ENCODE measurements at places on chromosomes 3 and 15. TPM values are rescaled to one million over a fixed set of nuclear protein-coding genes. Genes with fewer than 3 reads are reported as not detected.

Gene FOXB1
- total RNA-seq: 9.6 TPM

Gene VGLL3
- 1.8 TPM for total RNA-seq

Gene ESYT3
- 0.59 TPM for total RNA-seq

Gene TRPM1
- total RNA-seq: not detected

Gene GXYLT2
- total RNA-seq: 1.5 TPM

Gene P4HTM
- 15.3 TPM for total RNA-seq

Gene MUSTN1
- total RNA-seq: 2.0 TPM

Gene EPHA3
- 0.36 TPM for total RNA-seq

Gene SNX33
- 10.1 TPM for total RNA-seq

Gene PROK2
- total RNA-seq: 2.0 TPM

Gene PARL
- 70.5 TPM for total RNA-seq

Gene LIPC
- not detected for total RNA-seq

Gene MASP1
- total RNA-seq: 3.3 TPM

GRCh38 chr3:112973325-112974177 is 1.4 kb downstream of the CD200R1 start:
- DNase-seq: no peak

DNA sequence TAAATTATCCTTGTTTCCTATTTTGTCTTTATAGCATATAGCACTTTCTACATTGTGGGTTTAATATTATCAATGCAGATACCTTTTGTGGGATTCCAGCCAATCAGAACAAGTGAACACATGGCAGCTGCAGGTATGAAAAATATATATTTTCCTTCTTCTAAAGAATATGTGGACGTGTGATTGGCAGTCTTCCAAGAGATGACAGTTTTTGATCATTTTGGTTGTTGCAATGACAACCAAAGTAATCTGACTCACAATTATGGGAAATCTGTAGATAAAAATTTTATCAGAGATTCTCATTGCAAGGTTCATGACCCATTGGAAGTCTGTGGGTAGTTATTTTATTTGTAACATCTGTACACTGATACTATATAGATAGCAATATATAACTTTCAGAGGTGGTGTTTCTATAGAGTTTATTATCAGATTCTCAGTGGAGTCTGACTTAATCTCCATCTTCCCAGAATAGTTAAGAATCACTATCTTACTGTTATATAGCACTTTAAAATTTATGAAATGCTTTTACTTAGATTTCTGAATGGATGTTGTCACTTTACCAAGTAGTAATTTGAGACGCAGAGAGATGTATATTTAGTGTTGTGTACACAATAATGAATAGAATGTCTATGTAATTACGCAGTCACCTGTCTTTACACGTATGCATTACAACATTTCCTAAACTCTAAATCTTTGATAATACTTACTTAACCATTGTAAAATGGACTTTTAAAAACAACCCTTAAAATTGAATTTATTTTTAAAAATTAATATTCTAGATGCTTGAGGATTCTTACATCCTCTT is 82.5 kb downstream of the STT3B start:
- no peak for DNase-seq

- no peak for DNase-seq
Measured at GRCh38 chr3:131435000-131435399, 53.4 kb downstream of the NUDT16 start.

DNA sequence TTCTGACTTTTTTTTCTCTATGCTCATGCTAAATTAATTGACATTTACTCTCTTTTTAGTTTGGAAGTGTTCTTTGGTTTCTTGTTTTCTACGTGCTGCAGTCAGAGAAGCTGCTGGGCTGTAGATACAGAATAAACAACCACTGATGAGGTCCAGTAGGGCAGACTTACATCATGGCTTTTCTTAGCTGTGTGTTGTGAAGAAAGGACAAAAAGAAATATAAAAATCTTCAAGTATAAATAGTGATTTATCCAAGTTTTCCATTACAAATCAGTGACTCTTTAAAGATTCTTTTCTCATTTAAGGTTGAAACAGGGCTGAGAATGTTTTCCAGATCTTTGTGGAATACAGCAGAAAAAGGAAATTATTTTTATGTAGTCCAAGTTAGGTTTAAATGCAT is 122.2 kb downstream of the CMSS1 start:
- no peak for DNase-seq

GRCh38 chr3:98971169-98971681 is 69.7 kb upstream of the DCBLD2 start:
- no peak for DNase-seq

- no peak for DNase-seq
Measured at GRCh38 chr3:159366476-159366875, 564.6 kb downstream of the MFSD1 start.

DNA sequence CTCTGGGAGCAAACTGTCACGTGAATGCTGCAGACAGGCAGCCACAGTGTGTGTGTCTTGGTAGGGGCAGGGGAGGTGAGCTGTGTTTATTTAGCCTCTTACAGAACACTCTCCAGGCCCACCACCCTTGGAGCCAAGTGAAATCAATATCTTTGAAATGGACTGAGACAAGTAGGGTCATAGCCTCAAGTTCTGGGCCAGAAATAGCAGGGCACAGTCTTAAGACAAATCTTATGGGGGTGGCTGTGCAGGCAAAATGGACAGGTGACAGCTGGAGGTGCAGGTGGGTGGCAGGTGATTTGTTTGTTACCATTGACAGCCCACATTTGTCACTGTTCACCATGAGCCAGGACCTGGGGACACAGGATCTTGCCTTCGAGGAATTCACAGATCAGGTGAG is 93.6 kb upstream of the NMNAT3 start:
- DNase-seq: no peak

GRCh38 chr15:98755138-98755537 is 106.8 kb downstream of the IGF1R start:
- no peak for DNase-seq

GRCh38 chr3:106348139-106348690 is 479.4 kb upstream of the CBLB start:
- DNase-seq: no peak

- DNase-seq: no peak
Measured at GRCh38 chr15:99590913-99591646, 25.3 kb downstream of the MEF2A start.

DNA sequence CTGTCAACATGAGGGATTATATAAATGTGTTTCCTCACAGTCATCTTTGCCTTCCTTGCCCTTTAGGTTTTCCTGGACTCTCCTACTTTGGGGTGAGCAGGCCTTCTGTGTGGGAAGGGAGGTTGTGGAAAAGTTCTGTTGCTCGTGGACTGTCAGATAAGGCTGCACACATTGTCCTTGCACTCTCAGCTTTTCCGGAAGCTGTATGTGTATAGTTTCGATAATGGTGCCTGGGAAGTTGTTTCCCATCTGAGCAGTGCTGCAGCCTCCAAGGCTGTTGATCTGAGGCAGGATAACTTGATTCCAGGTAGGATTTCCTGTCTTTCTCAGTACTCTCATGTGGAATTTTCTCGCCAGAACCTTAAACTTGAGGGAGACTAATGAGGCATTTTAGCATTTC is 297.8 kb upstream of the AZI2 start:
- DNase-seq: no peak

DNA sequence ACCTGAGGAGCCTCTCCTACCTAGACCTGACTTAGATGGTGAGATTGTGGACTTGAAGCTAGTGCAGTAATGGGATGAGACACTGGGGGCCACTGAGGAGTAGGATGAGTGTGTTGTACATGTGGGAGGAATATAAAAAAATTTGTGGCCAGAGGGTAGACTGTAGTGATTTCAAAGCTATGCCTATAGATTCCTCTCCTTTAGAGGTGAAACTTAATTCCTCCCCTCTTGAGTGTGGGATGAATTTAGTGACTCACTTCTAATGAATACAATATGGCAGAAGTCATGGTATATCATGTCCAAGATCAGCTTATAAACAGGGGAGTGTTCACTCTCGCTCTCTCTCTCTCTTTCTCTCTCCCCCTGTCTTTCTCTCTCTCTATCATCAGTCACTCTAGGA is 6.7 kb downstream of the ZNF860 start:
- DNase-seq: no peak

DNA sequence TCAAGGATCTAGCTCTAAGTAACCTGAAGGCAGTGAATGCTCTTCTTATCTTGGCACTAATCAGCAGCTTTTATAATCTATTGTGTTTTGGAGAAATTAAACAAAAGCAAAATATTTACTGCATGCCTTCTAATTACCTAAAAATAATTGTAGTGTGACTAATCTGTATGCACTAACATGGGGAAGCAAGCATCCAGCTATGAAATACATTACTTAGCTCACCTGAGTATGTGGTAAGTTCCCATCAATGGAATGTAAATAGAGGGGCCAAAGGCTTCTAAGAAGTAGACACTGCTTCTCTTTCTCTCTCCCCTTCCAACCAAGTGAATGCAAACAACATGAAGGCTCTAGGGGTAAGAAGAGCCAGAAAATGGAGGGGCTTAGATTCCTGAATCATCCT is 165.6 kb downstream of the STAG1 start:
- no peak for DNase-seq

DNA sequence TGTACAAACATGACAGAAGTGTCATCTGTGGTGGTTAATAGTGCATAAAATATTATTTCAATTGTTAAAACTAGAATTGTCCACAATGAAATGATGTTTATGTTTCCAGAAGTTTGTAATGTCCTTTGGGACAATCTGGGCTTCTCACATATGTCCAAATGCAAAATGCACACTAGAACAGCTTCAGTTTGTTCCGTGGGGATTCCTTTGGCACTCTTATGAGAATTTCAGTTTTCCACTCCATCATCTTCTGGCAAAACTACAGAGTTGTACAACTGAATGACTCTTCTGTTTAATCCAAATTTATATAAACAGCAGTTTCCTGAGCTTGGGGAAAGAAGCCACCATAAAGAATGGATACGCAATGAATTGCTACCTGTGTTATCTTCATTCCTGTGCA is 2.0 kb upstream of the OR5H6 start:
- no peak for DNase-seq

DNA sequence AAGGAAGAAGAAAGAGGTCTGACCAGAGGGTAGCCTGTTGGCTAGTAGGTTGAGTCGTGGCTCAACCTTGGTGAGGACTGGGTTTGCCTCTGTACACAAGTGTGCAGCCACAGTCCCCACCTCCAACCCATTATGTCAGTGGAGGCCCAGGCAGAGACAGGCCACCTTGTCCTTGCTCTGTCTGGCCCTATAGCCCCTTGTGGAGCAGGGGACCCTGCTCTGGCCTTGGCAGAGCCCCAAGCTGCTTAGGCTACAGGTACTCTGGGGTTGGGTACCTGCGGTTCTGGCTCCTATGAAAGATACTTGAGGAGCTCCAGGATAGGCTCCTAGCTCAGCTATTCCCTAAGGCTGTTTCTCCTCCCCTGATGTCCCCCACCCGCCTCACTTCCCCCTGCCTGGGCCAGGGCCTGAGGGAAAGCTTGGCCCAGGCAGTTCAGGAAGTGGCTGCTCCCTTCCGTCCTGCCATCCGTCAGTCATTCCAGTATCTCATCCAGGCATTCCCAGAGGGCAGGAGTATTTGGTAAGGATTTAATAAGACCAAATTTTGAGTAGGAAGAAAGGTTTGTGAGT is 44.0 kb downstream of the FGD5 start:
- no peak for DNase-seq

GRCh38 chr3:74546426-74546825 is 68.0 kb downstream of the CNTN3 start:
- DNase-seq: no peak

DNA sequence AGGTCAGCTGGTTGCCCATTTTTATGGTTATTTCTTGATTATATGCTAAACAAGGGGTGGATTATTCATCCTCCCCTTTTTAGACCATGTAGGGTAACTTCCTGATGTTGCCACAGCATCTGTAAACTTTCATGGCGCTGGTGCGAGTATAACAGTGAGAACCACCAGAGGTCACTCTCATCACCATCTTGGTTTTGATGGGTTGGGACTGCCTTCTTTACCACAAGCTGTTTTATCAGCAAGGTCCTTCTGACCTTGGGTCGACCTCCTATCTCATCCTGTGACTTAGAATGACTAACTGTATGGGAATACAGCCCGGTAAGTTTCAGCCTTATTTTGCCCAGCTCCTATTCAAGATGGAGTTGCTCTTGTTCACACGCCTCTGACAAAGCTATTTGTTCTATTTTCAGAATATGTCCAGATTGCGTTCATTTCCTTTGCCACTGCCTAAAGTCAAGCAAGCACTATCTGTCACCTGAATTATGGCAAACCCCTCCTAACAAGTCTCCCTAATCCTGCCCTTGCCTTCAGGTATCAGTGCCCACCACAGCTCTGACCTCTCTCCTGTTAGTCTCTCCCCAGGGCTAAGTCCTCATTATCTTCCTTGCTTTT is 308.5 kb downstream of the ROBO2 start:
- peak; percentile 65 for DNase-seq

- DNase-seq: peak; percentile 82
Measured at GRCh38 chr15:77024273-77025082, 29.6 kb downstream of the PSTPIP1 start.

- no peak for DNase-seq
Measured at GRCh38 chr15:72307026-72307425, 12.9 kb downstream of the CELF6 start.

GRCh38 chr15:77342807-77343206 is 77.1 kb downstream of the PEAK1 start:
- DNase-seq: no peak

GRCh38 chr3:18425641-18426257 is 610 bp upstream of the SATB1 start:
- DNase-seq: peak; percentile 73

GRCh38 chr3:119015942-119016341 is 18.7 kb downstream of the IGSF11 start:
- DNase-seq: no peak

GRCh38 chr3:63563572-63563971 is 88.9 kb upstream of the SNTN start:
- no peak for DNase-seq

DNA sequence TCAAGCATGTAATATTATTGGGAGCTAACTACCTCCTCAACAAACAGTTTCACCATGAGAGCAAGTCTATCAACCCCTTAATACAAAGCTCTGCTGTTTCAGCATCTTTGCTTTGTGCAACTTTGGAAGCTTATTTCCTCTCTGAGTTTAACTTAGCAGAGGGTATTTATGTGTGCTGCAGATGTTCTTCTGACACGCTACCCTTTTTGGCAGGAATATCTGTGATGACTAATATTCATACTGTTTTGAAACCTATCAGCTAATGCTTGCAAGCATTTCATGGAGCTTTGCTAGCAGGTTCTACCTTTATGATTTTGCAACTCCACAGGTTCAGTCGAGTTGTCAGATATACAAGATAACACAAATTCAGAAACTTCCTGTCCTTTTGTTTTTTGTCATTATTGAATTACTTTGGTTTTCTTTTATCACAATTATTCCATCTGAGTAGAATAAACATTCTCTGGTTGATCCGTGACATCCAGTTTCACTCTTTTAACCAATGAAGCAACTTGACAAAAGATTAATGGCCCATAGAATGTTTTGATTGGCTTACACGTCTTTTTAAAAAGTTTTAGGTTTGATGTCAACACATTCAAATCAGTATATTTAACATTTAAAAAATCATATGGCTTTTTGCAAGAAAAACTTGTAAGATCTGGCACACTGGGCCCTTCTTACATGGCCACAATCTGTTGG is 1.7 kb upstream of the SLC9A9 start:
- no peak for DNase-seq
